K562 (cell line): ENCODE measurements at places on chromosomes 5 and 9. TPM values are rescaled to one million over a fixed set of nuclear protein-coding genes. Genes with fewer than 3 reads are reported as not detected.

DNA sequence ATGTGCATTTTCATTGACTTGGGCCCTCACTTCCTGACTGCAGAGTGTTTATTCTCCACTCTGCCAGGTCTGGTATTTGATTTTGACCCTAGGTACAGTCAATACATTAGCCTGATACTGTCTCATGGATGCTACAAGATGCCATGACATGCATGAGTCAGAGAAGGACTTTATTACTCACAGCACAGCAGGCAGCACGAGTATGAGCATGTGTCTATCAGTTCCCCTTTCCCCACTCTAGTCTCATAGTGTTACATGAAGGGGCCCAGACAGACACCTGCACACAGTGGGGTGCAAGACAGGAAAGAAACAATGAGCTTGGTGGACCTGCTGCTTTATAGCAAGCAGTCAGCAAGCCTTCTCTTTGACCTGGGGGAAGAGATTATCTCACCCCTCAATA is 19.6 kb downstream of the ITGA2 start:
- H3K4me1 ChIP-seq = no peaks in the 10 kb centered on the region
- no peak for DNase-seq
- no peaks in the 10 kb centered on the region for H3K27me3 ChIP-seq

GRCh38 chr5:142450419-142450818 is 125.6 kb upstream of the SPRY4 start:
- DNase-seq = no peak
- H3K4me3 ChIP-seq = no peak overlapping the region
- H3K27ac ChIP-seq = no peak overlapping the region
- H3K36me3 ChIP-seq = no peaks in the 10 kb centered on the region
- peaks cover 14% of the 10 kb centered on the region for H3K4me1 ChIP-seq

FCN2 gene
- not detected in 2 replicates for total RNA-seq

GRCh38 chr9:105444130-105444529 is 3.7 kb upstream of the FSD1L start:
- H3K4me1 ChIP-seq = peaks cover 9% of the 10 kb centered on the region
- no peak overlapping the region for H3K27ac ChIP-seq
- H3K4me3 ChIP-seq = no peak overlapping the region
- H3K36me3 ChIP-seq = no peaks in the 10 kb centered on the region

DNA sequence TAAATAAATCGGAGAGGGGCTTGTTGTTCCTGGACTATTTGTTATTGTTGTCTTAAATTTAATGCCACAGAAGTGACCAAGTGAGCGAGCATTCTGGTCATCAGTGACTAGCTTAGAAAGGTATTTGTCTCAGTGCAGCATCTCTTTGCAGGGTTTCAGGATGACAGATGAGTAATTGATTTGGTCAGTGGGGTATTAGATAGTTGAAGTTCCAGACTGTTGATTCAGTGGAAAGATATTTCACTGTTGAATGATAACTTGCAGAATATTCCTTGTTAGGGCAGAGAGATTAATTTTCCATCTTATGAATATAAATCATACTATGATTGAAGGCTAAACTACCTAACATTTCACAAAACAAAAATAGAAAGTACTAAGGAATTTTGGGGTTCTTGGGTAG is 122.4 kb downstream of the TRIO start:
- no peak for DNase-seq
- H3K27ac ChIP-seq = no peak overlapping the region
- no peak overlapping the region for H3K4me3 ChIP-seq
- no peaks in the 10 kb centered on the region for H3K27me3 ChIP-seq
- no peaks in the 10 kb centered on the region for H3K36me3 ChIP-seq
- H3K4me1 ChIP-seq = peaks cover 33% of the 10 kb centered on the region; the same call in 2 of the 3 replicates

MEIKIN gene
- not detected in 2 replicates for total RNA-seq

TLX3 gene
- not detected in 2 replicates for total RNA-seq

- H3K27me3 ChIP-seq = no peaks in the 10 kb centered on the region
- no peaks in the 10 kb centered on the region for H3K36me3 ChIP-seq
Observed at GRCh38 chr5:52334367-52334766, 453.3 kb upstream of the ITGA1 start.

DNA sequence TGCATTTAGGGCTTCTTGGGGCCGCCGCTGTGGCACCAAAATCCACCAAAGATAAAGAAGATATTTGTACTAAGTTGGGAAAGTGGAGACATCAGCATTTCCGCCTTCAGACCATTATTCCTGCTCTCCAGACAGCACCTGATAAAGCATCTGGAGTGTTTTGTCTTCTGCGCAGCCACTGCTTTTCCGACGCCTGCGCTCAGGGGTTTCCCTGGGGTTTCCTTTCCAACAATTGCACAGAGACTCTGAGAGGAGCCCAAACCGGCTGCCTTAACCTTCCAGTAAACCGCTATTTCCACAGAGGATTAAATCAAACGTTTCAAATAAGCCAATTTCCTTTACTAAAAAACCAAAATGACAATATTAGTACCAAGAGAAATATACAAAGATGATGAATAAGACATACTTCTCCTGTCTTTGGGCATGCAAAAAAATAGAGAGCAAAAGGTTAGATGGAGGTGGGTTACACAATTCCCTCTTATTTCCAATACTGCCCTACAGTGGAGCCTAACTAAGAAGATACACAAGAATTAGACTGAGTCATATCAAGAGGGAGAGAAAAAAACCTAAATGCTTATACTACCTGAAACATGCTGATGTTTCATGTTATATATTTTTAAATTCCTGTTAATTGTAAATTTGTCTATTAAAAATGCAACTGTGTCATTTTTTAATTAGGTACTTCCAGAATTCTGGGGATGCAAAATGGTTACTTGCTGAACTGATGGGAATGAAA is 98.4 kb downstream of the MAPKAP1 start:
- no peak for DNase-seq
- H3K4me3 ChIP-seq = no peak overlapping the region
- no peaks in the 10 kb centered on the region for H3K4me1 ChIP-seq
- H3K27ac ChIP-seq = no peak overlapping the region
- H3K36me3 ChIP-seq = no peaks in the 10 kb centered on the region

DNA sequence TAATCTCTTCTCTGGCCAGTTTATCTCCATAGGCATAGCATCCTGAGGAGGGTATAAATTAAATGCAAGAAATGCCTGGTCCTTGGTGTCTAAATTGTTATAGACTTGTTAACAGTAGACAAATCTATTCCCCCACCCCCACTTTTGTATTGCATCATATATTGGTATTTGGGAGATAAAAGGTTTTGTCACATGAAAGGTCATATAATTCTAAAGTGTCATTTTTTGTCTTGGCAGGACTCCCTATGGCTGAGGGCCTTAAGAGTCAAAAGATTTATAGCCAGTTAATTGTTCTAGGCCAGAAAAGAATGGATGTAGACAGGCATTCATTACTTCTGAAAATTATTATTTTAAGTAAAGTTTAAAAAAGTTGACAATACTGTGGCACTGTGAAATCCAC is 90.3 kb upstream of the MOCS2 start:
- H3K27me3 ChIP-seq = peaks cover 8% of the 10 kb centered on the region
- no peak overlapping the region for H3K4me3 ChIP-seq
- no peak for DNase-seq
- H3K36me3 ChIP-seq = no peaks in the 10 kb centered on the region

GRCh38 chr5:1901983-1902382 is 19.3 kb upstream of the IRX4 start:
- H3K36me3 ChIP-seq = no peaks in the 10 kb centered on the region
- no peak for DNase-seq
- H3K27ac ChIP-seq = no peak overlapping the region
- H3K27me3 ChIP-seq = peaks cover 17% of the 10 kb centered on the region; the same call in 1 of the 3 replicates

- H3K27me3 ChIP-seq = no peaks in the 10 kb centered on the region
- H3K4me1 ChIP-seq = no peaks in the 10 kb centered on the region
- H3K4me3 ChIP-seq = no peak within 1 kb of the TSS
- H3K27ac ChIP-seq = no peak within 1 kb of the TSS
Observed at GRCh38 chr9:21305213-21305612, at the start of gene IFNA5. IFNA5 (minus strand) TSS chr9:21305313; CDS start chr9:21305256, 57 bp downstream.

DOCK8 gene
- 49.4 and 53.8 TPM in 2 replicates for total RNA-seq

DNA sequence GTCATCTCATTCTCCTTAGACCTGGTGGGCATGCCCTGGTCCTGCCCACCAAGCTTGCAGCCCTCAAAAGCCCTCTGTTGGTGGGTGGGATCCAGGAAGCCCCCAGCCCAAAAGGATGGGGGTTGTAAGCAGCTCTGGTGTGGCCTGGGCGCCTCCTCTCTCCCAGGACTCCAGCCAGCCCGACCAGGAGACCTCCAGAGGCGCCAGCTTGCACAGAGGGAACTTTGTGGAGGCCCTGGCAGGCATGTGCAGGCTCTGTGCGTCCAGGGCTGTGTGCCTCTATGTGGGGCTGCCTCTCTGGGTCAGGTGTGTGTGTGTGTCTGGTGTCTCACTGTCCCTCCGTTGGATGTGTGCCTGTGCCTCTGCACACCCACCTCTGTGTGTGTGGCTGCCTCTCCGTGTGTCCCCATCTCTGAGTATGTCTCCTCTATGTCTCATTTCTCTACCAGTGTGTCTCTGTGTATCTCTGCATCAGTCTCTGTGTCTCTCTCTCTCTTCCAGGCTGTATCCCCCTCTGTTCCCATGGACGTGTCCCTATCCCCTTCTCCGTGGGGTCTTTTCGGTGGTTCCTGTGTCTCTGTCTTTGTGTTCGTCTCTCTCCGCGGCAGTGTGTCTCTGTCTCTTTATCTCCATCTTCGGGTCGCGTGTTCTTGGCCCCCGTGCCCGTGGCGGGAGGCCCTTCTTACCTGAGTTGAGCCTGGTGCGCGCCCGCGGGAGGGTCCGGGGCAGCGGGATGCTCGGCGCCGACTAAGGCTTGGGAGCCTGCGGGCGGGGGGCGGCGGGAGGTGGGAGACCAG is 501 bp downstream of the ENHO start:
- H3K36me3 ChIP-seq = no peaks in the 10 kb centered on the region
- no peak for DNase-seq
- peaks cover 15% of the 10 kb centered on the region for H3K27me3 ChIP-seq
- H3K27ac ChIP-seq = no peak overlapping the region

IL5 gene
- total RNA-seq = not detected in 2 replicates

DNA sequence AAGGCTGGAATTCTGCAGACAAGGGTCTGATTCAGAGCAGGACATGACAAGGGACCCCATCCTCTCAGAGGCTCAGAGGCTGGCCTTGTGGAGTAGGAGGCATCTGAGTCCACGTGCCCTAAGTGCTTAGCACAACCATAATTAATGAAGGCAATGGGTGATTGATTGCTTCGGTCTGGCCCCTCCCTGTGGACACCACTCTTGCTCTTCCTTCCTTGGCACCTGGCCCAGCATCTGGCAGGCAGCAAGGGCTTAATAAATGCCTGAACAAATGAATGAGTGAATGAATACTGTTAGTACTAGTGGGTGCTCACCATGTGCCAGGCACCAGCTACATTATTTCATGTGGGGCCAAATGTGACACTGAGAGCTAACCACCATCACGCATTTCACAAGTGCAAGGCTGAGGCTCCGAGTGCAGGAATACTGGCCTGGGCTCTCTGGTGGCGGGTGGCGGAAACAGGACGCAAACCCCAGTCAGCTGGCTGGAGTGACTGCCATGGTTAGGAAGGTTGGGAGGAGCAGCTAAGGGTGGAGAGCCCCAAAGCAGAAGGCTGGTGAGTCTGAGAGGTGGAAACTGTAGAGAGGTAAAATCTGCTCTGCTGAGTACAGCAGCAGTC is 53.6 kb downstream of the ASS1 start:
- peaks cover 2% of the 10 kb centered on the region; the same call in 2 of the 3 replicates for H3K4me1 ChIP-seq
- DNase-seq = peak; percentile 54
- H3K36me3 ChIP-seq = no peaks in the 10 kb centered on the region
- no peaks in the 10 kb centered on the region for H3K27me3 ChIP-seq

DNA sequence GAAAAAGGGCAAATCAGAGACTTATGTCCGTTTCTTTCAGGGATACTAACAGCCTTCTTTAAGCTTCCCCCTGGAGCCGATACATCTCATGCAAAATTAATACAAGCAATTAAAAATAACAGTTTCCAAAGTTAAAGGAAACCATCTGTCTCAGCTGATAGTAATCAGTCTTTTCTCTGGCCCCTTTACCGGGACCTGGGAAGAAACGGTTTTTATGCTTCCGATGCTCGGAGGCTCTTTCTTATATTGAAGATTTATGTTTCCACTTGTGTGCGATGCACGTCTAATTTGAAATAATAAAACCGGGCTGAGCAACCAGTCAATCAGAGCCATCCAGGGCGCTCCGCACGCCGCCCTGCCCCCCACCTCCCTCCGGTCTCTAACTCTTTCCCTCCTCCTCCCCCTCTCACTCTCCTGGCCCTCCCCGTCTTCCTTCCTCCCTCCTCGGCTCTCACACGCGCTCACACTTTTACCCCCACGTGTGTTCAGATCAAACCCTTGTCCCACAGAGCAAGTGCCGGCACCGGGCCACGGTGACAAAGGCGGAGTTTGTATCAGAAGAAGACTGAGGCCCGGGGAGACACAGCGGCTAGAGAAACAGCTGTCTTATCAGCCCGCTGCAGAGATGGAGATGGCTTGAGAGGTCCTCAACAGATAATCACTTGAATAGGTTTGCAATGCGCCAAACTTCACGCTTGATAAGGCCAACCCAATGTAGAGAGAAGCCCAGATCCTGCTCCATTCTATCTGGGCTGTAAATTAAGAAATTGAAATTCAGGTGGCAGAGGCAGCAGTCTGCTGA is 5.1 kb upstream of the ELAVL2 start:
- no peaks in the 10 kb centered on the region for H3K27me3 ChIP-seq
- DNase-seq = no peak
- H3K36me3 ChIP-seq = no peaks in the 10 kb centered on the region

TSSK1B gene
- total RNA-seq = not detected in 2 replicates

DNA sequence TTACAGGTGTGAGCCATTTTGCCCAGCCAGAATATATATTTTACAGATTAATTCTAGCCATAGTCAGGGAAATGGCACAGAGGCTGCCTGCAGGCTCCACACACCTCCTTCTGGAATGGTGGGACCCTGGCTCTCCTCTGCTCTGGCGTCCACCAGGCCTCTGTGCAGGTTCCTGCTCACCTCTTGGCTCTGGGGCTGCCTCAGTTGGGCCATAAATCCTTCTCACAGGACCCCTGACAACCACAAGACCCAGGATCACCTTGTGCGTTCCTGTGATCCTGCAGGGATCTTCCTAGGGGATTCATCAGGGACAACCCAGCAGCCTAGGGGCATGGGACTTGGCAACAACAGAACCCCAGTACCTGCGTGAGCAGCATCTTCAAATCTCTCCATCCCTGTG is 93.0 kb upstream of the FSTL4 start:
- no peak for DNase-seq
- no peaks in the 10 kb centered on the region for H3K36me3 ChIP-seq
- H3K4me3 ChIP-seq = no peak overlapping the region
- peaks cover 25% of the 10 kb centered on the region for H3K27me3 ChIP-seq
- H3K27ac ChIP-seq = no peak overlapping the region

SLCO6A1 gene
- 0.11 TPM in 1 of 2 replicates, not detected in the other for total RNA-seq

GRCh38 chr9:89877051-89878002 is 272.5 kb downstream of the GADD45G start:
- no peaks in the 10 kb centered on the region for H3K4me1 ChIP-seq

GRCh38 chr5:130077007-130077406 is 172.7 kb downstream of the CHSY3 start:
- no peaks in the 10 kb centered on the region for H3K36me3 ChIP-seq
- H3K4me1 ChIP-seq = no peaks in the 10 kb centered on the region
- no peaks in the 10 kb centered on the region for H3K27me3 ChIP-seq
- no peak overlapping the region for H3K4me3 ChIP-seq
- DNase-seq = no peak

PIP5KL1 gene
- 3.0 and 3.7 TPM in 2 replicates for total RNA-seq
